ENCODE measurements at places on chromosomes 3 and 15.
A peak's percentile ranks its signal among the peaks of the same experiment; 100 is the strongest.

DNA sequence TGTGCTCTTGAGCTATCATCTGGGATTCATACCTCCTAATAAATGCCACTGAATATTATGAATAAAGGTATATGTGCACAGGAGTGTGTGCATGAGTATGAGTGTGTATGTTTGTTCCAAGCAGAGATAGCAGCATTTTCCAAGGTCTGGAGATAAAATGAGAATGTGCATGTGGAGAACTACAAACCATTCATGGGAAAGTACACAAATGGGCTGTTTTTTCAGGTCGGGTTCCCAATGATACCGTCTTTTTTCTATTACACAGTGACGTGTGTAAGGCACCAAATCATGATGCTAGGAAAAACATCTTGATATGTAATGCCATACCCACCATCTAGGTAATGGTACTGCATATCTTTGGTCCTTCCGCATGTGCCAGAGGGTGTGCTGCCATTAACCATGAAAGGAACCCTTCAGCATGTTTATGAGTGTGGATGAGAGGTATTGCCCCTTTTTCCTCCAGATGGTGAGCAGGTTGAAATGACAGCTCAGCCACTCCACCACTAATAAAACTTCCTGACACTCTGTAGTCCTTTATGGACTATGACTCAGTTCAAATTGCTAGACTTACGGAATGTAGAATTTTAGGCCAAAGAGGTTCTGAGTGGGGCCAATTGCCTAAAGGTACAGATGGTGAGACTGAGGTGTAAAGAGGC is 36.4 kb upstream of the COPB2 start:
- no peak for DNase-seq

DNA sequence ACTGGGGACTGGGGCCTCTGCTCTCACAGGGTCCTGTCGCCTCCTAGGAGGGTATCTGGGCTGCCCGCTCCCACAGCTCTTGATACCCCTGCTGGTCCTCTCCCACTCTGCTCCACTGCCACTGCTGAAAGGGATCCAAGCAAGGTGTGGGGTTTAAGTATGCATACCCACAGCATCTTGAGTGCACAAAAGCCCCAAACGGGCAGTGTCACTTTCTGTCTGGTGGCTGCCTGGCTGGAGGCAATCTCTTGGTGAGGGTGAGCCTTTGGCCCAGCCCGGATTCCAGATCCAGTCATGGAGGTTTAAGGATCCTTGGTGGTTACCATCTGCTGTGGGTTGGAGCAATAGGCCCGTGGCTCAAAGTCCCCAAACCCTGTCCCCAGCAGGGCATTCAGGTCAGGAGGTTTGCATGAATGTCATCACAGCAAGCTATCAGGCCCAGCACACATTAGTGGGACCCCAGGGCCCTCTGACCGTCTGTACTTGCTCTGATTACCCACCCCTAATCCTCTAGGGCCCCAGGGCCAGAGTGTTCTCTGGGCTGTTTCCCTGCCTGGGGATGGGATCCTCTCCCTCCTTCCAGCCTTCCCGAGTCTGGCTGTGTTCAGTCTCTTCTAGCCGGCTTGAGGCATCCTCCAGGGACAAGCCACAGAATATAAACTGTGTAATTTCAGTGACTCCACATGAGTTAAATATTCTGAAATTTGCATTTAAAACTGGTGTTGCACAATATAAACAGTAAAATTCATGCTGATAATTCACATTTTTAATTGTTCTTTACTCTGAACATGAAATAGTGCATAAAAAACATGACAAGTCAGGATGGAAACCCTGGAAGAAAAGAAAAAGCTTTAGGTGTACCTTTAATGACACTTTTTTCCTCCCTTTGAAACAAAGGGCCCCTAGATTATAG is 4.9 kb upstream of the TJP1 start:
- DNase-seq, result no peak

GRCh38 chr3:118912188-118912587 is 122.5 kb downstream of the IGSF11 start:
- peak; percentile 51 for DNase-seq

- no peak for DNase-seq
Measured at GRCh38 chr15:47496343-47497185, 220.7 kb upstream of the SEMA6D start.

- no peak for DNase-seq
Measured at GRCh38 chr15:99954361-99955180, 221.3 kb upstream of the LYSMD4 start.

GRCh38 chr15:47331829-47332393 is 385.4 kb upstream of the SEMA6D start:
- no peak for DNase-seq

DNA sequence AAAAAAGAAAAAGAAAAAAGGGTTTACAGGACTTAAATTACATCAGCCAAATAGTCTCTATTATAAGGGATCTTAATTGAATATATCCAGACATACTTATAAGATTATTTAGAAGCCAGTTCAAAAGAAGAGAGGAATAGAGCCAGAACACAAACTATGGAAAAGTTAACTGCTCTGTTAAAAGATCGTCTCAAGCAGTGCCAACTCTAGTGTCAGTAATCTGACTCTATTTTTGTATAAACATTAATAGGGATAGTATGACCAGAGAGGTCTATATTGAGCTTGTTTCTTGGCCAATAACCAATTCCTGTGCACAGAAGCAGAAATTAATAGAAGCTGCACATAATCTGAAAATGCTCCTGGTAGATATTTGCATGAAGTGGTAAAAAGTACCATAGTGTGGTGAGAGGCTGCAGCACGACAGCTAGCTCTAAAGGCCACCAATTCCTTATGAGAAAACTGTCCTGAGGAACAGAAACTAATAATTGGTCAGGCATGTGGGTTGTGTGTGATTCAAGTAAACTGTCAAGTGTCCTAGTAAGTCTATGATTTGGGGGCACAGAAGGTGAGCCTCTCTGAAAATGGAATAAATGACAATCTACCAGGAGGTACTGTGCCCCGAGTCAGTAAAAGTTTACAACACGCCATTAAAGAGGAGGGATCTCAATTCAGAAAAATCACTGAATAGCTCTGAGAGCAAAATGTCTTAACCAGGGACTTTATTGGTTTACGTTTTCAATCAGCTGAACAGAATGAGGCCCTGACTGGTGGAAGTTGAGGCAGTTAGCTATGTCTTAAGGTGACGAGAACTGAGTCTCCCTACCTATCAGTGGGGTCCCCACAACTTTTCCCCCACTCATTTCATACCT is 51.5 kb upstream of the NANOGP8 start:
- no peak for DNase-seq

- DNase-seq, result no peak
Measured at GRCh38 chr15:57969355-57969754, 96.2 kb downstream of the ALDH1A2 start.

DNA sequence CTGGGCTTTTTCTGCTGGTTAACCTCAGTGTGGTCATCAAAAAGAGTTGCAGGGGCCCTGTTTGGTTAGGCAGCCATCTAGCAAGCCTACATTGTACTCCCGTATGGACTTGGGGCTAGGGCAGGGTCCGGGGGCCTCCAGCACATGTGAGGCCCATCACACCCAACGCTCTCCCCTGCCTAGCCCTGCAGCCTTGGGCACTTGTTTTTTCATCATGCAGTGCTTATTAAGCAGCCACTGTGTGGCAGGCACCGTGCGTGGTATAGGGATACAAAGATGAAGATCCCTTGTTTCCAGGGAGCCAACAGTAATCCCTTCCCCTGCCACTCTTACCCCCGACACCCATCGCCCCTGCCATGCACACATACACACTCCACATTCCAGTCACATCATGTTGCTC is 14.2 kb downstream of the MRAS start:
- no peak for DNase-seq

DNA sequence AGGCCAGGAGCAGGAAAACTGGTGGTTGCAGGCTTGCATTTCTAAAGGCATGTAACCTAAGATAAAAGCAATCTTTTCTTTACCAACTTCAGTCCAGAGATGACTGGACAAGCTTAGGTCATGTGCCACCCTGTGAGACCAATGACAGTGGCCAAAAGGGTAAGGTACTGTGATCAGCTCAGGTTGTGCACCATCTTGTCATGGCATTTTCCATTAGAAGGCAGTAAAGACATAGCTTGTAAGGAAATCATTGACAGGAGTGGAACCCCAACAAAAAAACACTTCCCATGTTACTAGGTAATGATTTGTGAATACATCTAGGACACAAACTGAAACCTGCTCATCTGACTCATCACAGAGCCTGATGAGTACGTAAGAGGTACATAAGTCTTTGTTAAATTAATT is 35.2 kb downstream of the SSR3 start:
- DNase-seq, result no peak

DNA sequence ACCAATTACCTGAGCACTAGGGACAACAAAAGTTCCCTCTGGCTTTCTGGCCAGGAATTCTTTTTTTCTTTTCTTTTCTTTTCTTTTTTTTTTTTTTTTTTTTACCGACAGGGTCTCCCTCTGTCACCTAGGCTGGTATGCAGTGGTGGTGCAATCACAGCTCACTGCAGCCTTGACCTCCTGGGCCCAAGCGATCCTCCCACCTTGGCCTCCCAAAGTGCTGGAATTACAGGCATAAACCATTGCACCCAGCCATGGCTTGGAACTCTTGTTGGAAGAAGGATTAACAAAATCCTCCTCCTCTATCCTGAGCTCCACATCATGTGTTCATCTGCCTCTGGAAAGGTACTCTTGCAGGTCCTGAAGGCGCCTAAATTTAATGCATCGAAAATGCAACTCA is 2.9 kb upstream of the LTF start:
- no peak for DNase-seq

GRCh38 chr3:152719264-152719663 is 115.7 kb upstream of the P2RY1 start:
- no peak for DNase-seq

GRCh38 chr15:70264014-70264582 is 166.4 kb upstream of the TLE3 start:
- DNase-seq, result peak; percentile 86

DNA sequence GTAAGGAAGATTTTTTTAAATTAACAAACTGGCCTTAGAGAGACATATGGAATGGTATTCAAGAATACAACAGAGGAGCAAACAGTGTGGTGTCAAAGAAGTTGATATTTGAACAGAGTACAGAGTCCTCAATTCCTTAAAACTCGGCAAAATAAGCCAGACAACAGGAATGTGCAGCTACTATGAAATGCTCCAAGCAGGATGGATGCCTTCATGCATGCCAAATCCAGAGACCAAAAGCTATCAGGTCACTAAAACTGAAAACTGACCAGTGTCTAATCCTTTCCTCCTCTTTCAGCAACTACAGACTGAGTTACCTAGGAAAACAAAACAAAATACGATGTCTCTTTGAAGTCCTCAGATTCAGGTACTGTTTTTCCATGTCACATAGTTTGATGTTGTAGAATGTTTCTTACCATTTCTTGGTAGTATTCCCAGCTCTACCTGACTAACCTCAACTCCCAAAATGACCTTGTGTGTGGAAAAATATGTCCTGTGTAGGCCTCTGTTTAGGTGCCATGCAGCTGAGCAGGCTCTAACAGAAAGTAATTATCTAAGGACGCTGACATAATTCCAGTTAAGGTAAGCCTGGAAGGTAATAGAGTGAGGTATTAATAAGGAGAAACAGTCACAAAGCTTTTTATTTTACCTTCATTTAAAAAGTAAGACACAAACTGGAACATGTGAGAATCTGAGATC is 46.9 kb downstream of the TBL1XR1 start:
- no peak for DNase-seq

DNA sequence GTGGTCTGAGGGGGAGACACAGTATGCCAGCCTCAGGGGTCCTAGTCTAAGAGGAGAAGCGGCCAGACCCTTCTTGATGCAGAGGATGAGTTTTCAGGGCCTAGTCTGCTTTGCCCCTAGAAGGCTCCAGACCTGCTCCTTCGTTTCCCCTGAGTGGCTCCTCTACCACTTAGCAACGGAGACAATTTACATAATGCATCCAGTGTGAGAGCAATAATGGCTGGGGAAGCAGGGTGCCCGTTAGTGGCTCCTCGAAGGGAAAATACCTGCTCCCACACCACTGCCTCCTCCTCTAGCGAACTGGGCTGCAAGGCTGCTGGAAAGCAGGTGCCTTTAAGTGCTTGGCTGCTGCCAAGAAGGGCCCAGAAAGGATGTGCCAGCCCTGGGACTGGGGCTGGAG is 38.9 kb downstream of the CACNA2D2 start:
- DNase-seq, result no peak

- no peak for DNase-seq
Measured at GRCh38 chr3:16372362-16373292, 107.6 kb downstream of the OXNAD1 start.

DNA sequence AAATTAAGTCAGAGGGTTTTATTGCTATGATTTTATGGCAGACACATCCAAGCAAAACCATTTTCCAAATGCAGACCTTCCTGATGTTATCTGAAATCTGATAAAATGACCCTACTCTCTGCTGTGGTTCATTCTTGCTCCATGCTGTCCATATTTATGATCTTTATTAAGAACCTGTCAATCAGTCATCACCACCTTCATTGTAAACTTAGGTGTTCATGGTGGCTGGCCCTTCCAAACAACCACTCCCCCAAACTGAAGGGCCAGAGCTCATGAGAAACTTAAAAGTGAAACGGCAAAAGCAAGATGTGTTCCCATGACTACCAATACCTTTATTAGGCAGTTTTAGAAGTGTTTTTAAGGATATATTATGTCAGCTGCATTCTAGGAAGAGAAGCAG is 53.6 kb downstream of the UBP1 start:
- no peak for DNase-seq

GRCh38 chr3:184419171-184419570 is 39.3 kb downstream of the CHRD start:
- DNase-seq, result no peak

GRCh38 chr3:71694358-71694999 is 30.7 kb downstream of the EIF4E3 start:
- no peak for DNase-seq

- no peak for DNase-seq
Measured at GRCh38 chr15:90241343-90242192, 7.6 kb downstream of the GDPGP1 start.

- DNase-seq, result no peak
Measured at GRCh38 chr15:88623061-88623460, 1.9 kb downstream of the AEN start.

DNA sequence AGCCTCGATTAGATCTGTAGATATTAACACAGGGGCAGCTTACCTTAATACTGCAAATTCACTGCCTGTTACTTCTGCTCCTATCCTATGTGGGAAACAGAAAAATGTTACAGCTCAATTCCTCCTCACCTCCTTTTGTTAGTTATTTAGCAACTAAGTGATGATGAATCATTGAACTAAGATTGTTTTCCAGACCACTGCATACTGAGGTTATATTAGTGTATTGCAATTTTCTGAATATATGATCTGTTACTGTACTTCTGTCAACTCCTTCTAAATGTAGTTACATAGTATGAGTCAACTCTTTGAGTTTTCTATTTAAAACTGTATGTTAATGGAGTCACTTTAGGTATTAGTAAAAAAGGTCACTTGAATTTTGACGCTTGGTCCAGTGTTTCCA is 331.5 kb upstream of the SLCO3A1 start:
- no peak for DNase-seq

GRCh38 chr3:140614001-140614400 is 63.9 kb upstream of the TRIM42 start:
- no peak for DNase-seq

GRCh38 chr3:194731506-194732073 is 45.9 kb downstream of the FAM43A start:
- DNase-seq, result no peak
